A549 (cell line): ENCODE measurements at places on chromosomes 1 and 21.

DNA sequence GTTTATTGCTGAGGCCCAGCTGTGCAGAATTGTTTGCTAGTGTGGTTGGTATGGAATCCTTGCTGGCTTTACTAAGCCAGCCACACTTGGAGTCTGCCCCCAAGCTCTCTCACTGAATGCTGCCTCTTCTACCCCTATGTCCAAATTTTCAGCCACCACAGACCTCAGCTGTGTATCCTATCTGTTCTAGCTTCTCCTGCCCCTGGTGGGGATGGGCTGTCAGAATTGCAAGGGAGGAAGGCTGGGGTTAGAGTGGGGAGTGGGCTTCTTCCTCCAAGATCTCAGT lies 4.4 kb downstream of the NHLH1 start:
- no peak for DNase-seq

DNA sequence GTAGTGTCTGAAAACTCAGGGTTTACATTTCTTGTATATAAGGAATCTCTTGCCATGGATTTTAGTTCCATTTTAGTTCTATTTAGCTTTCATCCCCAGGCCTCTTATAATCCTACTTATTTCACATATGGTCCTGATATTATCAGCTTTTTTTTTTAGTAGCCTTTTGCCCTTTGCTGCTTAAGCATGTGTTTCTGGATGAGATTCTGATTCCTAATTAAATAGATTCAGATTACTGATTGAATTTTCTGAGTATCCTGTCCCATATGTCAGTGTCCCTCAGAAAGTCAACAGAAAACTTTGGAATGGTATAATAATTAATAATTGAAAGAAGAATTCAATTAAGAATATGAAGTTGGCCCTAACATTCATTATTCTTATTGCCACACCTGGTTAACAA lies 134.7 kb upstream of the HOOK1 start:
- DNase-seq, result no peak

DNA sequence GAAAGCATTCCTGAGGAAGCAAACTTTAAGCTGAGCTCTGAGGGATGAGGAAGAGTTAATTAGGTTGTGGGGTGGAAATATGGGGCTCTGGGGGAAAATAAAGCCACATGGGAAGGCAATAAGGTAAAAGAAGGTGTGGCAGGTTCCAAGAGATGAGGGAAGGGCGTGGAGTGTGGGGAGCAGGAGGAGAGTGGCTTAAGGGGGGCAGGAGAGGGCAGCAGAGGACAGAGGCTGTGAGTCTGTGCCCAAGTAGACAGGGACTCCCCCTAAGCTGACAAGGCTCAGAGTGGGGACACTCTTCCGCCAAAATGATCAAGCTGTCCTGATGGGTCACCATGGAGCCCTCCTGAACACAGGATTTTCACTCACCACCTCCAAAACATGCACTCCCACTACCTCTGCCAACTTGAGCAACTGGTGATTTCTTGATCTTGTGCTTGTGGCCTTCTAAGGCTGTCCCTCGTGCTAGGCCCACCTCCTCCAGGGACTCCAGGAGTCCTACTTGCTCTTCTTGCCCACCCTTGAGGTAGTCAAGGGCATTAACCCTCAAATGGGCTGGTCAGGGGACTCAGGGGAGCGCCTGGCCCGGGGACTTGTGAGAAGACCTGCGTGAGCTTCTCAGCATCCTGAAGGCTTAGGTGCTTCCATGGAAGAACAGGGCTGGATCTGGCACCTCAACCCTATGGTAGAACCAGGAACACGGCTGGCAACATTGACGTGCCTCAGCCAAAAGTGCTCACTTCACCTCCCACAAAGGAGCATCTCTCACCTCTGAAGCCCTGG lies 23.4 kb downstream of the DMAP1 start:
- no peak for DNase-seq

- no peak for DNase-seq
Measured at GRCh38 chr1:77288275-77288674, 6.5 kb downstream of the AK5 start.

DNA sequence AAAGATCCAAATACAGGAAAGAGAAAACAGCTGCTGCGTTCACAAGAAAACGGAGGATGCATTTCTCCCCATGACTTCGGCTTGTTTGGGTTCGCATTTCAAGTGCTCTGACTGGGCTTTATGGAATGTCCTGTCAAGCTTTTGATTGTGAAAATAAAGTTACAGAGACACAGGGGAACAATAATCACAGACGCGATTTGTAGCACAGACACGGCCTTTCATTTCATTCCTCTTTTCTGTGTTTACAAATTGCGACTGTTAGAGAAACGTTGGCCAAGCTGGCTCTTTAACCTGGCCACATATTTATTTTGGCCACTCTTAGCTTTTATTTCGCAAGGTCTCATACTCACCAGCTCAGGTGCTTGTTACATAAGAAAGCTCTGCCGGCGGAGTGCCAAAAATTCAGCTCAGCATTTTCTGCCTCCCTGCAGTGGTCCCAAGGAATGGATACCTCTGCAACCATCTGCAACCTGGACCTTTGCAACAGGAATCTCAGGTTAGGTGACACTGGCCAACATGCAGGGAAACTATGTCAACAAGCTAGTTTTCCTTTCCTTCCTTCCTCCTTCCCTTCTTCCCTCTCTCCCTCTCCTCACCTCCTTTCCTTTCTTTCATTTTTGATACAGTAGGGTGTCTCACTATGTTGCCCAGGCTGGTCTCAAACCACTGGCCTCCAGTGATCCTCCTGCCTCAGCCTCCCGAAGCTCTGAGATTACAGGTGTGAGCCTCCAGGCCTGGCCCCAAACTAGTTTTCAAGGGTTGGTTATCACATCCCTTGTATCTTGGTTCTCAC lies 58.2 kb upstream of the SLC45A1 start:
- peak; percentile 69 for DNase-seq

GRCh38 chr21:23496729-23497128 lies 2110.6 kb downstream of the MRPL39 start:
- no peak for DNase-seq

- DNase-seq, result no peak
Measured at GRCh38 chr1:102466487-102466886, 469.8 kb upstream of the OLFM3 start.

DNA sequence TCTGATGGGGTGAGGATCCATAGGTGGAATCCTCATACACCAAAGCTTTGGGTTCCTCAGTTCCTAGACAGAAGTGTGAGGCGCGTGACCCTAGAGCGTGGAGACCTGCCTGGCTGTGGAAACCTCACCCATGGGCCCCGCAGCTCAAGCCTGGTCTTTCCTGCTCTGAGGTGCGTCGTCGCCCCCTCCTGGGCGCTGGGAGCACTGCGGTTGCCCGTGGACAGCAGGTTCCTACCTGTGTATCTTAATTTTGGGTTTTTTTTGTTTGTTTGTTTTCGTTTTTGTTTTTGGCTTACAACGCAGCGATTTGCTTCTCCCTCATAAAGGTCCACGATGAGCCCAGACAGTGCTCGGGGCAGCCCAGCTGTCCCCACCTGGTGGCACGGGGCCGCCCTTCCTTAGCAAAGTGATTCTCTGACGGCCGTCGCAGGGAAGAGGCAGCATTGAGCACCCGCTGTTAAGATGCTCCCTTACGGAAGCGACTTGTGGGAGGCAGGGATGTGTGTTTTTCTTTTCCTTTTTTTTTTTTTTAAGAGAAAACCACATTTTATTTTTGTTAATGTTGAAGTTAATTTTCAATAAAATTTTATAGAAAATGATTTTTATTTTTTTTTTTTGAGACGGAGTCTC lies 36.5 kb upstream of the TRAPPC10 start:
- peak; percentile 50 for DNase-seq

GRCh38 chr1:6577831-6578525 lies 1.8 kb upstream of the ZBTB48 start:
- no peak for DNase-seq

- no peak for DNase-seq
Measured at GRCh38 chr21:36076878-36077655, 7.2 kb downstream of the CBR1 start.

GRCh38 chr1:9085306-9085940 lies 16.0 kb upstream of the SLC2A5 start:
- no peak for DNase-seq

- DNase-seq, result no peak
Measured at GRCh38 chr21:45207839-45208626, 79.7 kb downstream of the POFUT2 start.

GRCh38 chr21:26884436-26884835 lies 39.2 kb upstream of the ADAMTS1 start:
- no peak for DNase-seq

- DNase-seq, result no peak
Measured at GRCh38 chr21:40622531-40622930, 224.4 kb downstream of the DSCAM start.

DNA sequence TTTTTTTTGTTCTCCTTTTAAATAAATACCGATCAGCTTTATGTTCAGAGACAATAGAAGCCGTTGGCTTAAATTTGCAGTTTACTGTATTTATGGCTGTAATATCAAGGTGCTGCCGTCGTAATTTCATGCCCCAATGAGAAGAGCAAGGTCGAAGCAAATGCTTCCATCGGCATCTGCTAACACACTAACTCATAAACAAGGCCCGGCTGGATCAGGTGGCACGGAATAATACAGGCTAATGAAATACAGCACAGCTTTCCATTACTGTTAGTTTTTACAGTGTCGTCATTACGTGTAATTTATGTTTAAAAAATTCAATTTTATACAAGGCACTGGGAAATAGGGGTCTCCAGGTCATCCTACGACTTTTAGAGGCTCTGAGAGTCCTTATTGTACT lies 119.0 kb downstream of the PEX14 start:
- no peak for DNase-seq

GRCh38 chr1:115222616-115223402 lies 115.2 kb downstream of the NGF start:
- no peak for DNase-seq

DNA sequence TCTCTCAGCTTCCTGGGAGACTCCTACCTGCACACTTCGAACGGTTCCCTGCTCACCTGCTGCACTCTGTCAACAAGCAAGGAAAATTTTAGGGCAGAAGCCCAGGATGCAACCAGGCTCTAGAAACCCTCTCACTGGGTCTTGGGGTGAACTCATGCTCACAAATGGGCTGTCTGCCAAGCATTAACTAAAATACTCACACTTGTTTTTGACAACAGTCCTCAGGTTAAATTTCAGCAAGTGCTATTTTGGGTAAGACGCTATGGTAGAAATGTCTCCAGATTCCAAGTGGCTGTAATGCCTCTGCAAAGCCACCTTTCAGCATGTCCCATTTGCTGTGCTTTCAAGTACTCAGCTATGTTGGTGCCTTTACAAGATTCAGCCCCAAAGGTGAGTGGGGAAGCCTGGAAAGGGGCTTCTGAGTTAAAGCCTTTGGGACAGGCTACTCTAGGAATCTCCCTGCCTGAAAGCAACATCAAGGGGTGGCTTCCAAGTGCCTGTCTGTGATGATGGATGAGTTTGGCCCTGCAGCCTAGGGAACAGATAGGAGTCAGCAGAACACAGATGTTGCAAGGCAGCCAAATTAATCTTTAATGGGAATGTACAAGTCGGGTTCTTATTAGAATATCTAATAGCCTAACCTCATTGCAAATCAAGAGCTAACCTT lies 211.9 kb upstream of the SPAG17 start:
- DNase-seq, result no peak

GRCh38 chr1:70008660-70009059 lies 196.7 kb downstream of the LRRC40 start:
- DNase-seq, result no peak

GRCh38 chr1:173420330-173420806 lies 56.8 kb upstream of the PRDX6 start:
- peak; percentile 31 for DNase-seq

DNA sequence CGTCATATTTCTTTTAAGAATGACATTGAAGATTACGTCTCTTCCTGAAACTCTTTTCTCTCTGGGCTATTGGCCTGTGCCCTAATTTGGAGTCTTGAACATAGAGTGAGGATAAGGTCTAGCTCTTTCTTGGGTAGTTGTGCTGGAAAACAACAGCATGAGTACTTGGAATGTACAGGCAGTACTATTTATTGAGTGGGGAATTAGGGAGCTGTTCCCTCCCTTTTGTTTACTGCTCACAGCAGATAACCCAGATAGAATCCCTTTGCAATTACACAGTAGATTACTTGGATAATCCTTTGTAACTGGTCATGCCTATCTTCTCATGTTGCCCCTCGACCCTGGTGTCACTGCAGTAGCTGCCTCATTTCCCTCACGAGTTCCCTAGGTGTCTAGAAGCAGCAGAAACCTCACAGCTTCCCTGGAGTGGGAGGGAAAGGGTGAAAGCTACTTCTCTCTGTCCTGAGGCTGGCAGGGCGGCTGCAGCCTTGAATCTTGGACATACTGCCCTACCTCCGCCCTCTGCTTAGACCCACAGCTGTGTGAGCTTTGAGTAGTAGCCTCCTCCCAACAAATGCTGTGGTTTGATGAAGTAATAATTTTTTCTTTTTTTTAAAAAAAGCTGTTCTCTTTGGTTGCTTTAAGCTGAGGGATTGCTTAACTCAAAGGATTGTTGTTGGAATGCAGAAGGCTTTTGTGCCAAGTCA lies 70.6 kb downstream of the FGGY start:
- DNase-seq, result no peak

GRCh38 chr1:1407636-1408318 lies 684 bp upstream of the MRPL20 start:
- DNase-seq, result peak; percentile 42

DNA sequence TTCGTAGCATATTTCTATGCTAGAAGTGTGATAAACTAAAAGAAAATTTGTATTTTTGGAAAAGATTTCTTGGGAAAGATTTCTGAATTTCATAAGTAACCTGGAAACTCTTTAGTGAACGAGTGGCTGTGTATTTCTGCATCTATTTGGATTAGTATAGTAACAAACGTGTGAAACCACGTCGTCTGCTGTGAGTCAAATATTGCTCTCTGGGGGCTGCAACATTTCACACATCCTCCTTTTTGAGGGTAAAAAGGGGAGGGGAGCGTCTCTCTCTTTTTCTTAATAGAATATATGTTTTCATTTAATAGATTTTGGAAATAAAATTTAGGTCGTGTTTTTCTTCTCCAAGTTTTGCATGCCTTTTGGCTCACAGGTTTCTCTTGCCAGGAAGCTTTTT lies 44.8 kb downstream of the LHX9 start:
- DNase-seq, result no peak

- DNase-seq, result no peak
Measured at GRCh38 chr1:177024623-177025022, 139.9 kb downstream of the ASTN1 start.

DNA sequence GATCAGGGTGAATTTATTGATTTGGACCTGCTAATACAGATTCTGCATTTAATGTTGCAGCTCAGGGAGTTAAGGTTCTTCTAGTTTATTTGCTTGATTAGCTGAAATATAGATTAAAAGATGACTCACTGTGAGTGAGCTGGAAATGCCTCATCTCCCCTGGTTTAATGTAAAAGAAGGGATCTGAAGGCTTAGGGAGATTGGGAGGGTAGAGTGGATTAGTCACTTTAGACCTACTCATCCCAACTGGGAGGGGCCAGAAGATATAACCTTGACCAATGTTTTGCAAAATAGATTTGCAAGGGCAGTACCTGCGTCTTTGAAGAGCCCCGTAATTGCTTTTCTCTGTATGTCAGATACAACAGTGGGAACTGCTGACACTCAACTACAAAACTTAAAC lies 922.8 kb upstream of the ADGRL4 start:
- DNase-seq, result no peak

DNA sequence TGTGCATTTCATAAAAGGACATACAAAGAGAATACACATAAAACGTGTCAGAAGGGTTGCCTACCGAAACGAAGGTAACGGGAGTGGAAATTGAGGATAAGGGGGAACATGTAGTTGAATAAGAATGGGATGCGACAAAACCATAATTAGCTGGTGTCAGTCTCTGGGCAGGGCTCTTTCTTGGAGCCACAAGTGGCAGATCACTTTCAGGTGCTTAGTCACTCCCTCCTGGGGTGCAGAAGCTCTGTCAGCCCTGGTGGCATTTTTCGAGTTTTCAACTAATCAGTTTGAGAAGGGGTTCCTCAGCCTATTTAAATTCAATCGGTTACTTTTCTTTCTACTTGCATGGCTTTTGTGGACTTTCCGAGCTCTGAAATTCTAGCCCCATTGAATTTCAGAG lies 133.9 kb upstream of the IGSF21 start:
- no peak for DNase-seq
